ENCODE measurements at places on chromosomes 13 and 19. TPM values are rescaled to one million over a fixed set of nuclear protein-coding genes. Genes with fewer than 3 reads are reported as not detected.

- DNase-seq, result no peak
- no peaks in the 10 kb centered on the region for H3K27me3 ChIP-seq
- H3K27ac ChIP-seq, result no peak overlapping the region
- no peak overlapping the region for H3K4me3 ChIP-seq
Measured at GRCh38 chr13:106350208-106350607, 185.3 kb downstream of the EFNB2 start.

- peak overlapping the region; percentile 91 for H3K27ac ChIP-seq
- H3K4me1 ChIP-seq, result peaks cover 53% of the 10 kb centered on the region
- peaks cover 3% of the 10 kb centered on the region for H3K27me3 ChIP-seq
- peaks cover 2% of the 10 kb centered on the region for H3K36me3 ChIP-seq
- DNase-seq, result peak; percentile 68
Measured at GRCh38 chr19:34173193-34173956, 1.1 kb downstream of the LSM14A start.

- no peaks in the 10 kb centered on the region for H3K4me1 ChIP-seq
- no peaks in the 10 kb centered on the region for H3K27me3 ChIP-seq
- no peak for DNase-seq
- H3K4me3 ChIP-seq, result no peak overlapping the region
- H3K27ac ChIP-seq, result no peak overlapping the region
Measured at GRCh38 chr19:23481043-23481442, 85.8 kb upstream of the ZNF91 start.

GRCh38 chr13:41053384-41053826, 7.9 kb upstream of the WBP4 start:
- no peaks in the 10 kb centered on the region for H3K27me3 ChIP-seq
- DNase-seq, result no peak
- H3K4me3 ChIP-seq, result no peak overlapping the region
- H3K36me3 ChIP-seq, result peaks cover 9% of the 10 kb centered on the region
- H3K4me1 ChIP-seq, result peaks cover 60% of the 10 kb centered on the region

DNA sequence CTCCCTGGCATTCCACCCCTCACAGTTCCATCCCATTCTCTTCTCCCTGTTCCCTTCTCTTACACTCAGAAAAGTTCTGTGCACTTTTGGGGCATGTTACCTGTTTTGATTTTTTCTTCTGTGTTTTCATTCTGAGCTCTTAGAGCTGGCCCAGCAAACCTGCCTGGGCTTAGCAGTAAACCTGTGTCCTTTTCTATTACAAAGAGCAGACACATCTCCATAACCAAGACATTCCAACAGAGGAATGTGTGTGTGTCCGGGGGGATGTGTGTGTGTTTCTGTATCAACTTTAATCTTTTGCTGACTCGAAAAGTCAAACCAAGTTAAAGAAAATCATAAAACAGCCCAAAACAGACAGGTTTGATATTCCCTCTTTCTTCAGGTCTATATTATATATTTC, 49.1 kb upstream of the SOX21 start:
- H3K4me3 ChIP-seq, result no peak overlapping the region
- H3K27me3 ChIP-seq, result peaks cover 42% of the 10 kb centered on the region
- H3K27ac ChIP-seq, result no peak overlapping the region
- no peaks in the 10 kb centered on the region for H3K4me1 ChIP-seq

- no peak overlapping the region for H3K27ac ChIP-seq
- no peak overlapping the region for H3K4me3 ChIP-seq
- H3K27me3 ChIP-seq, result no peaks in the 10 kb centered on the region
- H3K4me1 ChIP-seq, result no peaks in the 10 kb centered on the region
- DNase-seq, result no peak
Measured at GRCh38 chr13:26372747-26373146, 118.8 kb downstream of the CDK8 start.

The CCDC122 gene
- 12.4 TPM for total RNA-seq

The UGGT2 gene
- 33.6 TPM for total RNA-seq

The IL17D gene
- total RNA-seq, result 10.7 TPM

The F7 gene
- total RNA-seq, result not detected

The GPR42 gene
- not detected for total RNA-seq

The JSRP1 gene
- total RNA-seq, result not detected

The IGFL4 gene
- not detected for total RNA-seq

The MRPL34 gene
- total RNA-seq, result 66.9 TPM

Data from osteocyte (in vitro differentiated cells).